Endothelial cell (in vitro differentiated cells): ENCODE measurements at places on chromosomes 11 and 22.

- DNase-seq = no peak
Measured at GRCh38 chr22:44185237-44186120, 4.8 kb downstream of the PARVG start.

- no peak for DNase-seq
Measured at GRCh38 chr11:114318361-114318760, 22.2 kb downstream of the NNMT start.

- no peak for DNase-seq
Measured at GRCh38 chr22:28894334-28894733, 11.0 kb downstream of the ZNRF3 start.

GRCh38 chr11:69304686-69305085 is 10.7 kb downstream of the MYEOV start:
- DNase-seq = no peak

GRCh38 chr22:18947905-18948304 is 11.8 kb upstream of the PRODH start:
- DNase-seq = peak; percentile 1

- no peak for DNase-seq
Measured at GRCh38 chr11:74646954-74647353, 54.6 kb downstream of the POLD3 start.

DNA sequence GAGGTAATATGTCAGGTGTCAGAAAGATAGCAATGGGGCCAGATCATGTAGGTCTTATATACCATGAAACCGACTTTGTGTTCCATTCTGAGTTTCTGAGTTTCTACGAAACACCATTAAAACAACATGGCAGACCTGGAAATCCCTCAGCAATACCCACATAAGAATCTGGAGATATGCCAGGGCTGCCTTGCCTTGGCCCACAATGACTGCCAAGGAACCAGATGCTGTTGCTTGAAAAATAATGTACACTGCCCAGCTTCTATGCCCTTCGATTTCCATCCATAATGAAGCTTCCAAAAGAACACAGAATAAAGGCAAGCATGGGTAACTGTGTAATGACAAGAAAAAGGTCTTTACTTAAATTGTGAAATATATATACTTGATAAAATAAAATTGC is 277.4 kb downstream of the SOX6 start:
- no peak for DNase-seq

DNA sequence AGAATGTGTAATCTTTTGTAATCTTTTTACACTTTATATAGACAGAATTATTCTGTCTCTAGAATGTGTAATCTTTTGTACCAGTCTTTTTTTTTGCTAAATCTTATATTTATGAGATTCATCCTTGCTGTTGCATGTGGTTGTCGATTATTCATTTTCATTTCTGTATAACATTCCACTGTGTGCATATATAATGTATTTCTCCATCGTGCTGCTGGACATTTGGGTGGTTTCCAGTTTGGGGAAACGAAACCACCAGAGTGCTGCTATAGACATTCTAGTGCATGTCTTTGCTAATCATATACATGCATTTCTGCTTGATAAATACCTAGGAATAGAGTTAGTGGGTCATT is 146.5 kb downstream of the GRIK4 start:
- no peak for DNase-seq

GRCh38 chr11:104999721-105000120 is 23.2 kb downstream of the CASP5 start:
- DNase-seq = no peak
